ENCODE measurements at places on chromosomes 16 and 17. TPM values are rescaled to one million over a fixed set of nuclear protein-coding genes. Genes with fewer than 3 reads are reported as not detected.

GRCh38 chr17:27939474-27940465, 46.6 kb upstream of the LYRM9 start:
- DNase-seq: no peak

- no peak for DNase-seq
Measured at GRCh38 chr17:28467456-28468025, 5.9 kb upstream of the SLC13A2 start.

DNA sequence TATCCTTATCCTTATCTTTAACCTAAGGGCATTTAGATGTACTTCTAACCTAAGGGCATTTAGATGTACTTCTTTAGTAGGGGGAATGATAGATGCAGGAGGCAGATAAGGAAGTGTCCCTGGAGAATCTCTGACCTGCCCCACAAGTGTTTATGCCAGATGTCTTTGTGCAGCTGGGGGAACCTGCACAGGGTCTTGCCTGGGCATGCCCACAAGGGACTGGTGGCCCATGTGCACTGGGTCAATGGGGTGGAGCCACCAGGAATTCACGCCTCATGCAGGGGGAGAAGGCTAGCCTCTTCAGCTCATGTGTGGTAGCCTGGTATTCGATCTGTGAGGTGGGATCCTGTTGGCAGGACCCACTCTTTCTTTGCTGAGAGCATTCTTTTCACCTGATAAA, 38.0 kb downstream of the CA10 start:
- no peak for DNase-seq

GRCh38 chr17:66152756-66153155, 39.2 kb downstream of the CEP112 start:
- no peak for DNase-seq

DNA sequence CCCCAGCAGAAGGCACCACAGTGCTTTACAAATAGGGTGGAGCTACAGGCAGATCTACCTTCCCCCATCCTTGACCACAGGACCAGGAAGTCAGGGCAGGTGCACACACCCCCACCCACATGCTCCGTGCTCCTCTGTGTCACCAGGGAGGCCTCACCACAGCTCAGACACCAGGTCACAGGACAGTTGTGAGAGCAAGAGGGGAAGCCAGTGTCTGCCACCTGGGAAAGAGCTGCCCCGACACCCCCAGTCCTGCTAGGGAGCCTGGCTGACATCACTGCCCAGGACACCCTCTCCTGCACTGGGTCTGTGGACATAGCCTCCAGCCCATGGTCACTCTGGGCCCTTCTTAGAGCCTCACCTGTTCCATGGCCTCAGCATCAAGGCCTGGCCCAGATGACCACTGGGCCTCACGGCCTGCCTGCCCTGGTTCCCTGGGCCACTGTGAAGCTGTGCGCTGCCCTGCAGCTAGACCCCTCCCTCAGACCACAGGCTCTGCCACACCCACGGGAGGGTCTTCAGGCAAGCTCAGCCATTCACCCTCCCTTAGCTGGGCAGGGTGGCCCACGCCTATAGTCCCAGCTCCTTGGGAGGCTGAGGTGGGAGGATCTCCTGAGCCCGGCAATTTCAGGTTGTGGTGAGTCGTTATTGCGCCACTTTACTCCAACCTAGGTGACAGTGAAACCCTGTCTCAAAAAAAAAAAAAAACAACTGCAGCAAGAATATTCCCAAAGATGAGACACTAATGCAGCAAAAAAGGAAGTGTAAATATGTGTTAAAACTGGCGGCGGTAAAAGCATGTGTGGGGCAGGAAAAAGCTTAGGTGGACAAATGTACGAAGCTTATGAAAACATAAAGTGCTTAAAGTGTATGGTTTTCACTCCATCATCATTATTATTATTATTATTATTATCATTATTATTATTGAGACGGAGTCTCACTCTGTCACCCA, 14.2 kb downstream of the POLR3K start:
- DNase-seq: peak; percentile 72

- DNase-seq: no peak
Measured at GRCh38 chr17:55161935-55162555, 102.7 kb upstream of the HLF start.

GRCh38 chr16:80142281-80142680, 398.5 kb upstream of the DYNLRB2 start:
- no peak for DNase-seq

DNA sequence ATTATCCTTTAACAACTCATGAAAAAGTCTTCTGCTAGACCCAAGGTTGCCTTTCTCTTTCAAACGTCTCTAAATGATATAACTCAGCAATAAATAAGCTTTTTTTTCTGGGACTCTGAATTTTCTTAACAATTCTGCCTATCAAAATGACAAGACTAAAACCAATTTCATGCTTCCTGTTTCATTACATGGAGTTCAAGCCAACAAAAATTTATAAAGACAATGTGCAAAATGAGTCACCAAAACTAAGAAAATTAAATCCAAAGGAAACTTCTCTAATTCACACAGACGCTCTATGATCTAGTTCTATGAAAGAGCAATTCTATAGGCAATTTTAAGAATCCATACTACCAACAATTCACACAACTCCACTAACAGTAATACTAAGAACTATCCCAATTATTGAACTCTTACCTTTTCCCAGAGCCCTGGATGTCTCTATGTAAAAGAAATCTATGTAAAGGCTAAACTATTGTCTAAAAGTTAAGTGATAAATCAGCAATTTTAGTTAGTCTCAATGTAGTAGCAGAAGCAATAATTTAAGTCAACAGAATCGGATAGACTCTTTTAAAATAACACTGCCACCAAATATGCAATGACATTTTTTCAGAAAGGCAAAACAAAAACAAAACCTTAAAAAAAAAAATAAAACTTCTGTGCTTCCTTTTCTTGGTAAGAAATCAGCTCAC, 44.2 kb downstream of the ZZEF1 start:
- DNase-seq: no peak

DNA sequence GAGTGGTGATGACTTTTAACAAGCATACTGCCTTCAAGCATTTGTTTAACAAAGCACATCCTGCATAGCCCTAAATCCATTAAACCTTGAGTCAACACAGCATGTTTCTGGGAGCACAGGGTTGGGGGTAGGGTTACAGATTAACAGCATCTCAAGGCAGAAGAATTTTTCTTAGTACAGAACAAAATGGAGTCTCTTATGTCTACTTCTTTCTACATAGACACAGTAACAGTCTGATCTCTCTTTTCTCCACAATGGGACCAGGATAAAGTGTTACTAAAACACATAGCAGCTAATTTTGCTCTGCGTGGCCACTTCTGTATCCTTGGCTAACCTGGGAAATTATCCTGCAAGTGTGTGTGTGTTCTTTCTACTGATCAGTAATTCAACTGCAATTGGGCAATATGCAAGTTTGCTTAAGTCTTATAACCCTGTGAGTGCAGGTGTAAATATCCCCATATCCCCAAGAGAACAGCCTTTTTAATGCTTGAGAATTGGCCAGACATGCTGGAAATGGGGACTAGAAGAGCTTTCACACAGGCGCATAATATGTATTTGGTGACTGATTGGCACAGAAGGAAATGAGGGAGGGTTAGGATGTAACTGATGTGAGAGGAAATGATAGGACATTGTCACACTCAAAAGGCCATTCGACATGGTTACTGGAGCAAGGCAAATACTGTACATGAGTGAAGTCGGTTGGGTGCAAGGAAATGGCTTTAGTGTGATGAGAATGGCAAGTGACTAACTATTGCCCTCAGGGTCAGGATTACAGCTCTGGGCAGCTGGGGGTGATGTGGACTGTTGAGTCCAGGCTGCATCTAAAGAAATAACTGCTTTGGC, 10.8 kb upstream of the ANKS4B start:
- DNase-seq: no peak

GRCh38 chr16:20026361-20027072, 47.2 kb downstream of the GPR139 start:
- DNase-seq: no peak

DNA sequence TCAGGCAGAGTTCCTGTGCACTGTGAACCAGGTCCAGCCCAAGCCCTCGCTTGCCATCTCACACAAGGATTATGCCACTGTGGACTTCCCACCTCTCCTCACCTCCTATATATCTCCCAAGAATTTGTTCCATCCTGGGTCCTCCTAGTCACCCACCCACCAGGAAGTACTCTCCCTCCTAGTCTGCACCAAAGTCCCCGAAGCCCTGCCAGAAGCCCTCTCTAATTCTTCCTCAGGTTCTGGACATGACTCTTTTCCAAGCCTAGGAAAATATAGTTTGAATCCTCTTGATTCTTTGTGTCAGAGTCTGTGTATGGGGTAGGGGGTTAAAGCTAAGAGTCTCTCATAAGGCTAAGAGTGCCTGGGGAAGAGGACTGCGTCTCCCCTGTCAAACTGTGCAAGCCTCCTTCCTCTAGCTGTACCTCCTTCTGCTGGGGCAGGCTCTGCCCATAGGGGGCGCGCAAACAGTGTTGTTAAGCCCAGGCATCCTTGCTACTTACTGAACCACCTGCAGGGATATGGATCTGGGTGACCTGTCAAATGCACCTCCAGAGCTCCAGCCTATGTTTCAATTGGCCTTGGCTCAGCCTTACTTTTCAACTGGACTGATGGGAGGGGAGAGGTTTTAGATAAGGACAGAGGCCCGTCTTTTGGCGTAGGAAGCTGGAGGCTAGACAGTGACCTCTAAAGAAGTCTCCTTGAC, 16.6 kb upstream of the DLX4 start:
- peak; percentile 67 for DNase-seq

DNA sequence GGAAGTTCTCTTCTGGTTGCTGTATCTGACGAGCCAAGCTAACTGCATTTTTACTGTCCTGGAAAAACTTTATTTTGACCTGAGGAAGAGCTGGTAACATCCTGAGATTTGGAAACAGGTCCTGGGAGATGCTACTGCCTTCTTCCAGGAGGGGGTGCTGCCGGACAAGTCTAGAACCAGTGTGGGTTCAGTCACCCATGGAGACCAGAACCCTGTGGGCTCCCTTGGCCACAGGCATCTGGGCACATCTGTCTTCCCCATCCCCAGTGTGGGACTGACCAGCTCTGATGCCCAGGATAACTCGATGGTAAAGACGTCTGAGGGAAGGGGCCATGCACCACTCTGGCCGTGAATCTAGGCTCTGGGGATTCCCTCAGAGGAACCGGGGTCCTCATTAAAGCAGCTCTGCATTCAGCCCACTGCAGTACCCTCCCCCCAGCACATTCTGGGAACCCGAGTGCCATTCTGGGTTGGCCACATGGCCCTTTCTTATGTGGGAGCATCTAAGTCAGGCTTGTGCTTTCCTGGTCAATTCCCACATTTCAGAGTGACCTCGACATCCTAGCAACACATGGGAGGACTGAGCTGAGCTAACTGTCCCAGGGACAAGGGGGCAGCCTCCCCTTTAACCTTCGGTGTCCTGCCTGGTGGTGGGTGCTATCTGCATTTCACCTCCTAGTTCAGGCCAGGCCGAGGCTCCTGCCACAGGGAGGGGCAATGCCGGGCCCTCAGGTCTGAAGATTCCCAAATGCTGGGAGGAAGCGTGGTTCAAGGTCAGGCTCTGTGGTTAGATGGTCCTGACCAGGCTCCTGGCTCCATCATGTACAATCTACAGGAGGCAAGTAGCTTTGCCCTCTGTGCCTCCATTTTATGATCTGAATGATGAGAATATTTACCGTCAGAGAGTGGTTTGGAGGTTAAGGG, 6.4 kb downstream of the C16orf86 start:
- no peak for DNase-seq

DNA sequence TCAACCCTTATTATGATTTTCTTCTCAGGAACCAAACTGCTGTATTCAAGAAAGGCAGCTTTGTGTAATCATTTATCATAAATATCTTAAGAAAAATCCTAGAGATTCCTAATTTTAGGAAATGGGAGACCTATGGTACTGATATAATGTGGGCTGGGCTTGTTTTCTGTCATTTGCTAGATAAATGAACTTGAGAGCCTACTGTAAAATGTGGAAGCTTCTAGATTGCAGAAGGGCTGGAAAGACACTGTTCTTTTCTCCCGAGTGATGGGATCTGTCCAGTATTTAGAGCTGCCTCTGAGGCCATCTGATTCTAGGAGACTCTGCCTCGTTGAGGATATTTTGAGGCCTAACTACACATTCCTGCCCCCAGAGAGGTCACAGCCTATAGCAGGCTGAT, 19.9 kb upstream of the STH start:
- DNase-seq: no peak

DNA sequence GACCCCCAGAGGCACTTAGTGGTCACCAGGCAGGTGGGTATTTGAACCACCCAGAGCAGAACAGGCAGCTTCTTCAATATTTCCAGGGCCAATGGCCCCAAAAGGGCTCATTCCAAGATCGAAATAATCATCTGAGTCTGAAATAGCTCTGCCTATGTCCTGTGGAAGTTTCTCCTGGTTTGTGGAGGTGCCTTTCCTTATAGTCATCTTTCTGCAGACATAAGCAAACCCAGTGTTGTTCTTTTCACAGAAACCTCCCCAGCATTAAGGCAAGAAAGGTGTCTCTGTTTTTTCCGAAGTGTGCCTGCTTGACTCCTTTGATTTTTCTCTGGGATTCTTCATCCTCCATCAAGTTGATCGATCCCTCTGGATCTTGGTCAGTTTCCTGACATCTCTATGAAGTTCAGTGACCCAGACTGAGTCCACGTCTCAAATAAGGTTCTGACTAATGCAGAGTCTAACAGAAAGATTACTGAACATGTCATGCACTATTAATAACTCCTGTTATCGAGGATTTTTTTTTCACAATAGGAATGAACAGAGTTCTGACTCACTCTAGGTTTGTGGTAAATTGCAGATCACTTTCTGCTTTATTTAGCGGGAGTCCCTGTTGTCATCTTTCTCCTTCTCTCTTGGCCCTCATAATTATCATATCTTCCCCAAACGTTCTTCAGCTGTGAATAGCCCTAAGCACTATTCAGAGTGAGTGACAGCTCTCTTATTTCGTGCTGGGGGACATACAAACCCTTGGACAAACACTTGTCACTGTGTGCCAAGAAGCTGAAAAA, 1.5 kb downstream of the LRRC3C start:
- no peak for DNase-seq

DNA sequence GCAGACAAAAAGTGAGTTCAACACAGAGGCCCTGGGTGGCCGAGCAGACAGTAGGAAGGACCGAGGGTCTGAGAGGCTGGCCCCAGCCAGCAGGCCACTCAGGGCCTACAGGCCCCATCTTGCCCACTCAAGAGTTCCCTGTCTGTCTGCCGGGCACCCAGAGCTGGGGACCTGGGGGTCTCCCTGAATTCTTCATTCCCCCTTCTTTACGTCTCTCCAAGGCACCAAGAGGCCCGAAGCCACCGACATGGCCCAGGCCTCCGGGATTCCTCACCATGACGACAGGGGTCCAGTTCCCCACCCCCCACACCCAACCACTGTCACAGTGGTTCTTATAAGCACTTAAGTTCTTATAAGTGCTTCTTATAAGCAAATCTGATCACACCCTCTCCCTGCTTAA, 49.2 kb downstream of the NOS2 start:
- DNase-seq: no peak

Gene KRTAP2-2
- not detected for total RNA-seq

Gene KDM6B
- total RNA-seq: 54.6 TPM

Gene FBXL20
- 28.9 TPM for total RNA-seq

Gene CHP2
- 432 TPM for total RNA-seq

Gene LRRC37A2
- 24.8 TPM for total RNA-seq

Gene TLCD3A
- total RNA-seq: 6.0 TPM

Gene NOG
- total RNA-seq: not detected

Gene MT1H
- total RNA-seq: 1.5 TPM

Gene COX4I1
- total RNA-seq: 1,020 TPM

Gene MRC2
- total RNA-seq: 5.1 TPM

Gene TBC1D3L
- total RNA-seq: 13.0 TPM

Data from mucosa of descending colon (tissue), 3 donors.